Kidney epithelial cell (primary cell): ENCODE measurements at places on chromosomes 4 and X. TPM values are rescaled to one million over a fixed set of nuclear protein-coding genes. Genes with fewer than 3 reads are reported as not detected.

- no peak for DNase-seq
Measured at GRCh38 chr4:773214-773613, 52.7 kb downstream of the CPLX1 start.

GRCh38 chrX:20347481-20347880 lies 80.8 kb upstream of the RPS6KA3 start:
- DNase-seq = no peak

GRCh38 chrX:100410901-100411801 lies 1.1 kb upstream of the PCDH19 start:
- DNase-seq = no peak

DNA sequence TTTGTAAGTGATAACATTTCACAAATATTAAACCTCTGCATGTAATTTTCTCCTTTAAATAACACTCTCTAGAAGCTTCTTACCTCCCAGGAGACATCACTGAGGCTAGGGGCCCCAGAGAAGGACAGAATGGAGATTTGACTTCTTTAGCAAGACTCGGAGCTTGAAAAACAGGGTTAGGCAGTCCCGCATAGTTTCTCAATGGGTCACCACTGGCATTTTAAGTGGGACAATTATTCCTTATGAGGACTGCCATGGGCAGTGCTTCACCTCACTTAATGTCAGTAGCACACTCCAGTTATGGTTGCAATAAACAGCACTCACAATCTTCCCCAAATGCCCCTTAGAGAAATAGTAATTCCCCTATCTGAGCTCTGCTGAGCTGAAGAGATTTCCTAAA lies 66.7 kb upstream of the NOCT start:
- no peak for DNase-seq

- no peak for DNase-seq
Measured at GRCh38 chr4:76703123-76703490, 194.8 kb downstream of the SOWAHB start.

DNA sequence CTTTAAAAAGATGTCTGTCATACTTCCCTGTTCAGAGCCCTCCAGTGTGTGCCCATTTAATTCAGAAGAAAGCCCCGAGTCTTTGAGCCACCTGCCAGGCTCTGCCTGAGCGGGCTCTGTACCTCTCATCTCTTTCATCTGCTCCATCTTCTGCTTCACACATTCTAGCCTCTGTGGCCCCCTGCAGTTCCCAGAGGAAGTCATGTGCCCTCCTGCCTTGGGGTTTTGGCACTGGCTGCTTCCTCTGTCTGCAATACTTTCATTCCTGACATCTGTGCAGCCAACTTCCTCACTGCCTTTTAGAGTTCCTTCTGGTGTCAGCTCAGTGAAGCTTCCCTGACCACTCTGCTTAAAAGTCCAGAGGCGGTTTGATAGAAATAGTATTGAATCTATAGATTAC lies 6.2 kb upstream of the STK32B start:
- no peak for DNase-seq

Gene ITIH6
- not detected in 2 replicates for total RNA-seq

Gene USP26
- not detected in 2 replicates for total RNA-seq
